SJSA1 (cell line): ENCODE measurements at places on chromosomes 1 and 21.

DNA sequence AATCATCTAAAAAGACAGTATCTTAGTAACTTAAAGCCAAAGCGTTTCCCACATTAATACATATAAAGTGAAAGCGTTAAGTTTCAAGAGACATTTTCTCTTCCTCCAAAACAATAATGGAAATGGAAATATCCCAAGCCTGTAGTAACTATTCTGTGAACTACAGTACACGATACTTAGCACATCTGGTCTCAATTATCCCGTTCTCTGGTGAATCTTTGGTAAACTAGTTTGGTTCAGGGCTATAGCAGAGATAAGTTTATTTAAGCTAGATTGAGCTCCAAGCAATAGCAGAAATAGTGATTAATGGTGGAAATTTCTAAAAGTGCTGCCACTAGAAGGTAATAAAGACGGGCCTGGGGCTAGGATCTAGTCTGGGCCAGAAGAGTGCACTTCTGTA, 55.2 kb downstream of the PCNX2 start:
- no peak for DNase-seq

- DNase-seq: no peak
Measured at GRCh38 chr1:9183898-9184297, 50.7 kb upstream of the H6PD start.

DNA sequence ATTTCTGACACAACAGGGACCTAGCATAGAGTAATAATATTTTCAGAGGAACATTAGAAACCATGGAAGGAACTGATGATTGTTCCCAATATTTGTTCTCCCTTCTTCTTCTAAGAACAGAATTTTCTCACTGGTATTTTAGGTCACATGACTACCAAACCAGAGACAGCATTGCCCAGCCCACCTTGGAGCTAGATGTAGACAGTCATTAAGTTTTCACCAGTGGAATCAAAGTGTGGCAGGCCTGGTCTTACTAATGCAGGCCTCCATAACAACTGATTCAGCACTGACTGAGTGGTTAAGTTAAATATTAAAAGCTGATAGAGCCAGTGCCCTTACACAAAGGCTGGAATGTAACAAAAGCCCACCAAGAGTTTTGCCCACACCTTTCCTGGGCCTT, 244.4 kb downstream of the ZNF648 start:
- DNase-seq: no peak

- DNase-seq: no peak
Measured at GRCh38 chr1:19461220-19461554, 24.2 kb downstream of the CAPZB start.

GRCh38 chr1:231241750-231242149, 738 bp downstream of the GNPAT start:
- no peak for DNase-seq

DNA sequence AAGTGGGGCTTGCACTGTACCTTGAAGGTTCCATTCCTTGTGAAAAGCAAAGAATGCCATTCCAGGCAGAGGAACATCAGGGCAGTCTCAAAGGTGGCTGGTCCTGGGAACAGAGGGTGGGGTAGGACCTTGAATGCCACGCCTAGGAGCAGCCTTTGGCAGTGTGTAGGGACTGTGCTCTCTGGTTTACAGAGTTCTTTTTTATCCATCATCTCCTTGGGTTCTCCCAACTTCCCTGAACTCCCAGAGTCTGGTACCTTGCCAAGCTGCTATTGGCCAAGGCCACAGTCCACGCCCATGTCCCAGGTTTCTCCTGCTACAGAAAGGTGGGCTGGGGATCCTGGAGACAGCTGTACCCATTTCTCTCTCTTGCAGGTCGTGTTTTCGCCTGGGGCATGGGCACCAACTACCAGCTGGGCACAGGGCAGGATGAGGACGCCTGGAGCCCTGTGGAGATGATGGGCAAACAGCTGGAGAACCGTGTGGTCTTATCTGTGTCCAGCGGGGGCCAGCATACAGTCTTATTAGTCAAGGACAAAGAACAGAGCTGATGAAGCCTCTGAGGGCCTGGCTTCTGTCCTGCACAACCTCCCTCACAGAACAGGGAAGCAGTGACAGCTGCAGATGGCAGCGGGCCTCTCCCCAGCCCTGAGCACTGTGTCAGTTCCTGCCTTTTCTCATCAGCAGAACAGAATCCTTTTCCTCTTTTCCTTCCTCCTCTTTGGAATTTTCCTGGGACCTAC, 15.3 kb upstream of the TRNAU1AP start:
- DNase-seq: no peak
